Stimulated activated CD8-positive, alpha-beta memory T cell treated with anti-CD3 and anti-CD28 coated beads, Interleukin-4, amount 100 ng/mL, for 1 hour (primary cell): ENCODE measurements at places on chromosomes 3 and 15.

- DNase-seq: no peak
Measured at GRCh38 chr3:66021731-66022131, 17.0 kb downstream of the MAGI1 start.

DNA sequence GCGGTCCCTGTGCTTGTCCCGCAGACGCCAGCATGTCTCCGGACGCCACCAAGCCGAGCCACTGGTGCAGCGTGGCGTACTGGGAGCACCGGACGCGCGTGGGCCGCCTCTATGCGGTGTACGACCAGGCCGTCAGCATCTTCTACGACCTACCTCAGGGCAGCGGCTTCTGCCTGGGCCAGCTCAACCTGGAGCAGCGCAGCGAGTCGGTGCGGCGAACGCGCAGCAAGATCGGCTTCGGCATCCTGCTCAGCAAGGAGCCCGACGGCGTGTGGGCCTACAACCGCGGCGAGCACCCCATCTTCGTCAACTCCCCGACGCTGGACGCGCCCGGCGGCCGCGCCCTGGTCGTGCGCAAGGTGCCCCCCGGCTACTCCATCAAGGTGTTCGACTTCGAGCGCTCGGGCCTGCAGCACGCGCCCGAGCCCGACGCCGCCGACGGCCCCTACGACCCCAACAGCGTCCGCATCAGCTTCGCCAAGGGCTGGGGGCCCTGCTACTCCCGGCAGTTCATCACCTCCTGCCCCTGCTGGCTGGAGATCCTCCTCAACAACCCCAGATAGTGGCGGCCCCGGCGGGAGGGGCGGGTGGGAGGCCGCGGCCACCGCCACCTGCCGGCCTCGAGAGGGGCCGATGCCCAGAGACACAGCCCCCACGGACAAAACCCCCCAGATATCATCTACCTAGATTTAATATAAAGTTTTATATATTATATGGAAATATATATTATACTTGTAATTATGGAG, 79.1 kb downstream of the SMAD6 start:
- no peak for DNase-seq

DNA sequence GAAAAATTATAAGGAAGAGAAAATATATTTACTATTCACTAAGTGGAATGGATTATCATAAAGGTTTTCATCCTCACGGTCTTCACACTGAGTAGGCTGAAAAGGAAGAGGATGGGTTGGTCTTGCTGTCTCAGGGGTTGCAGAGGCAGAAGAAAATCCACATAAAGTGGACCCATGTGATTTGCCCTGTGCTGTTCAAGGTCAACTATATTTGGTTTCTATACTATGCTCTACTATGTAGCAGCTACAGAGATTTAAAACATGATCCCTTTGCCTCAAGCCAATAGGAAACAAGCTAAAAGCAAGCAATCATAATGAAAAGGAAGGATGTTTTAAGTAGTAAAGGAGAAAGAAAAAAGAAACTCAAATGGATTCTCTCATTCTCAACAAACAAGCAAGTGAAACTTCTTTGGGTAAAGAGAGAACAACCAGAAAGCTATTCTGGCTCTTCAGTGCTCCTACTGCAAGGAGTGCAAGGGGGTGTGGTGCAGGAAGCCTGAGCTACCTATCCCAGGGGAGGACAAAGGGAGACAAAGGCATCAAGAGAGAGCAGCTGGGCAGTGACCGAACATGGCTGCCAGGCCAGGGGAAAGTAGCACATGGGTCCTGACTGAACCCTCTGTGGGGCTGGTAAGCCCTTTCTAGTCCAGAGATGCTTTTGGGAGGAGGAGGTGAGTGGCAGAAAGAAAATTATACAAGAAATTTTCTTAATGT, 35.9 kb downstream of the SFMBT1 start:
- no peak for DNase-seq

DNA sequence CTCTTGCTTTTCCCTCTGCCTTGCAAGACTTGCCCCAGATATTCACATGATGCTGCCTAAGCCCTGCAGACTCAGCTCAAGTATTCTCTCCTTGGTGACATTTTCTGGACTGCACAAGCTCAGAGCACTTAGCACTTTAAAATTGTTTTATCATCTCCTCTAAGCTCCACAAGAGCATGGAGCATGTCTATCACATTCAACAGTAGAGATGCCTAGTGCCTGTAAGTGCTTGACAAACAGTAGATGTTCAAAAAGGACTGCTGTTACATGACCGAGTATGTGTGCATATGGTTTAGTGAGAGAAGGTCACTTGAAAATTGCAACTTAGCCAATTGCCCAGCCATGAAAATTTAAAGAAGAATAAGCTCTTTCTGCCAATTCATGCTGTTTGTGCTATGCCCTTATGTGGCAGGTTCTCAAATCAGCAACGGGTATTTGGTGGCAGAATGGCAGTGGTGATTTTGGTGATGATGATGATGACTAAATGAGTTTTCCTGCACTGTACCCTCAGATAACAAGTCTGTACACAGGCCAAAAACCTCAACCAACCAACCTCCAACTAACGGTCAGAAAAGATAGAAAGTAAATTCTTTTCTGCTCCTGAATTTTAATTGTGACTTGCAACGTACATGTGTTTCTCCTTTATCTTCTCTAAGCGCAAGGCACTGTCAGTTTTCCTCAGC, 647.2 kb upstream of the UBE2E2 start:
- DNase-seq: no peak

GRCh38 chr3:142046320-142047020, 102.9 kb downstream of the TFDP2 start:
- DNase-seq: no peak
